ENCODE measurements at places on chromosomes 16 and 17. TPM values are rescaled to one million over a fixed set of nuclear protein-coding genes. Genes with fewer than 3 reads are reported as not detected.
A peak's percentile ranks its signal among the peaks of the same experiment; 100 is the strongest.

DNA sequence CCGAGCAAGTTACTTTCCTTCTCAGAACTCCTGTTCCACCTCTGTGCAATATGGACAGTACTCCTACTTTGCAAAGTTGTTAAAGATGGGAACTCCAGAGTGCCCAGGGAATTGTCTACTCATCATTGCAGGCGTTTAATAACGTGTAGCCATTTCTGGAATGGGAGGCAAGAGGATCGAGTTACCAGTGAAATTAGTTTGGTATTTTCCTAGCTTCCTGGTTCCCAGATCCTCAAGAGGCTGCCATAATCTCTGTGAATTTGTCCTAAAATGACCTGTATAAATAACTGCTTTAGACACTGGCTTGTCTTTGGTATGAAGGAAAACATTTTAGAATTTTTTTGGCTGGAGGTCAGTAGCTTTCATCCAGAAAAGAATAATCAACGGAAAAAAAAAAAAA is 27.7 kb downstream of the WWOX start:
- no peak for DNase-seq

- DNase-seq = peak; percentile 100
Observed at GRCh38 chr17:44006598-44007345, 2.4 kb downstream of the NAGS start.

DNA sequence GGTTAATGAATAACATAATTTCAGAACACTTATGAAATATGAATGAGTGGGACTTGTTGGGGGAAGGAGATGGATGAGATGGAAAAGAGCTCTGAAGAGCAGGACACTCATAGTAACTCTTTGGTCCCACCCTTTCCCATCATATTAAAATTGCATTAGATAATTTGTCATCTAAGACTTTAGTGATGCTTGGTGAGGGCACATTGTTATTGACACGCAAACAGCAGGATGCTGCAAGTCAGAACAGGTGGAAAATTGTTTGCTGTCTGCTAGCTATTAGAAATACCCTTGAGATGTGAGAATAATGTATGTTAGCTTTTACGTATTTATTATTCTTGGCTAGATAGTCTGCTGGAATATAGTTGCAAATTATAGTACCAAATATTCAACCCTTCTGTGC is 75.7 kb downstream of the TANC2 start:
- no peak for DNase-seq

- DNase-seq = peak; percentile 18
Observed at GRCh38 chr17:79916506-79916905, 77.3 kb upstream of the CBX4 start.

GRCh38 chr16:14462811-14463210 is 167.2 kb downstream of the PARN start:
- no peak for DNase-seq

DNA sequence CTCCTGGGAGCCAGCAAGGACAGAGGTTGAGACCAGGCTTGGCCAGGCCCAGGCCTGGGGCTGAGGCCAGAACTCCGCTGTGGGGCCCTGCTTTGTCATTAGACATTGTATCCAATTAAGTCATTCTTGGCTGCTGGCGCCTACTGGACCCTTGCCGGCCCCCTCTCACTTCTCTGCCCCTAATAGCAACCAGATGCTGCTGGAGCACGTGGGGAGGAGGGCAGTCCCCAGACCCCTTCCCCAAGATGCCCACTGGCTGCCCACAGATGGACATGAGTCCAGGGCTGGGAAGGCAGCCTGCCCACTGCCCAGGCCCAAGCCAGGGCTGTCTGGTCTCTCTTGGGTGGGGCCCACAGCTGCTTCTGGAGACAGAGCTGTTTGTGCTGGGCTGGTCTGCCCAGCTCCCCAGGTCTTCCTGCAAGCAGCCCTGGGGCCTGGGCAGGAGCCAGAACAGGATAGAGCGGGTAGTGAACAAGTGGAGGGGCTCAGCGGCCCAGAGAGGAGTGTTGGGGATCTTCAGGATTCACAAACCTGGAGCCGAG is 7.8 kb downstream of the PLXDC1 start:
- no peak for DNase-seq

- DNase-seq = no peak
Observed at GRCh38 chr17:64171041-64171440, 41.1 kb upstream of the ERN1 start.

DNA sequence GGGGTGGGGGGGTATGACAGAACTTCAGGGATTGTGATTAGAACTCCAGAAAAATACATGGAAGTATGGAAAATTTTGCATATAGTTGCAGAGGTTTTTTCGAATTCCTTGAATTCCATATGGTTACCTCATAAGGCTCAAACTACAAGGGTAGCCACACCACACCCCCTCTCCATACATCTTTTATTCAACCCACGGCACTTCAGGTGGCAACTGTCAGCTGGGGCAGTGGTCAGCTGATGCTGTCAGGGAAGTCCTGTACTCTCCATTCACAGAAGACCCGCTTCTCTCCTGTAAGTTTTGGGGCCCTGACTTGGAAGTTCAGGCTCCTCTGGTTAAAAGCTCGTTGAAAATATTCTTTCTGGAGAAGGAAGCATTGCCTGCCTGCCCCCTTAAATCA is 57.5 kb upstream of the CLEC19A start:
- no peak for DNase-seq

GRCh38 chr17:12301551-12301950 is 280.9 kb downstream of the MAP2K4 start:
- DNase-seq = no peak

GRCh38 chr17:75854101-75854748 is 910 bp downstream of the WBP2 start:
- DNase-seq = no peak

DNA sequence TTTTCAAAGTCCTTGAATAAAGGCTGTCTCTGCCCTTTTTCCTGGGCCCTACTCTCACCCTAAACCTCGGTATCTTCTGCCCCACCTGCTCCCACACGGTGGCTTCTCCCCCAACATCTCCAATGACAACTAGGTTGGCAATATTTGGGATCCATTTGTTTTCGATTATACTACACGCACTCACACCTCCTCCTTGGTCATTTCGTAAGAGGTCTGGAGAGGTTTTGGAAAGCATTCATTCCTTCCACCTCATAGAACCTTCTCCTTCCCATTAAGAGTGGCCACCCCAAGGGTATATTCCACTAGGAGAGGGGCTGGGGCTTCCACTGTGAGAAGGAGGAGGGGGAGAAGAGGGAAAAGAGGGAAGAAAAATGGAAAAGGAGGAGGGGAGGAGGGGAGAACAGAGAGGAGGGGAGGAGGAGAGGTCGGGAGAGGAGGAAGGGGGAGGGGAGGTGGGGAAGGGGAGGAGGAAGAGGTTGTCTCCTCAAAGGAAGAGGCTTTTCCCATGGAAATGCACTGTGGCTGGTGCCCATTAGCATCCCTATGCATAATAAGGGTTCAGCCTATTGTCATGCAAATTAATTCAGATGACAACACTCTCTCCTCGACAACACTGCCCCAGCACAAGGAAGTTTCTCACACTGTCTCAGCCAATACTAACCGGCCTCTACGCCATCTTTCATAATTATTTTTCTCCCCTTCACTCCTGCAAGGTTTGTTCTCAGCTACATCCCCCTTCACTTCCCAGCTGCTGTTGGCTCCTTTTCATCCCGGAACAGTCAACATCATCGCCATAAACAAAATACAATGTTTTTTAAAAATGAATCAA is 30.0 kb downstream of the SOX9 start:
- DNase-seq = no peak

The PGAP3 gene
- 72.3 TPM for total RNA-seq

The AXIN2 gene
- 18.9 TPM for total RNA-seq
